ENCODE measurements at places on chromosomes 5 and 9.

- no peak for DNase-seq
Observed at GRCh38 chr5:144195448-144195847, 24.8 kb downstream of the KCTD16 start.

DNA sequence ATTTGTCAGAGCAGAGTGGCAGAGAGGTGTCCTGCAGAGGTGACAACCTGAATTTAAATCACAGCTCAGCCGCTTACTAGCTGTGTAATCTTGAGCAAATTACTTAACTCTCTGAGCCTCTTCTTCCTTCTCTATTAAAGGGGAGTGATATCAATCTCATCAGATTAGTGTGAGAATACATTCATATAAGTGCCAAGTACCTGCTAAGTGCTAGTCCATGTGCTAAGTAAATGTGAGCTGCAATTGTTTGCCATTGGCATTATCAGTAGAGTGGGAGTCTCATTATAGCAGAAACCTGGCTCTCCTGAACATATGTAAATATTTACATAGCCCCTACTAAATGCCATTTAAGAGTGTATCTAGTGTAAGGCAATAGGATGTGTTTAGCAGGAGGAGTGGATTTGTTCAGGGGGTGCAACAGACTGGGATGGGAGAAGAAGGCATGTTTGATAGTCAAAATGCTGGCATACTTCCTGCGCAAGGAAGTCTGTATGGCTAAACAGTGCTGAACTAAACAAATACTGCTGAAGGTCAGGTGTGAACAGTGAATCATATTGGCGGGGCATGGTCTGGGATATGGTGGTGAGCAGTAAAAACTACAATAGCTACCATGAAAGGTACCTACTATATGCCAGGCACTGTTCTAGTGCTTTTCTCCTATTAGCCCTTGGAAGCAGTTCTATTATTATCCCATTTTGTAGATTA, 74.5 kb downstream of the F2RL2 start:
- no peak for DNase-seq

GRCh38 chr5:87210076-87210475, 57.6 kb upstream of the RASA1 start:
- DNase-seq = no peak

GRCh38 chr9:136711751-136712689, at the start of gene DIPK1B:
DIPK1B (plus strand) TSS chr9:136712572; CDS start chr9:136712666, 94 bp downstream.
- peak; percentile 61 for DNase-seq

GRCh38 chr9:114048533-114049415, 29.3 kb downstream of the AMBP start:
- DNase-seq = no peak

- DNase-seq = no peak
Observed at GRCh38 chr5:168211936-168212335, 79.5 kb upstream of the WWC1 start.

- DNase-seq = no peak
Observed at GRCh38 chr9:91886414-91887076, 63.5 kb downstream of the ROR2 start.

DNA sequence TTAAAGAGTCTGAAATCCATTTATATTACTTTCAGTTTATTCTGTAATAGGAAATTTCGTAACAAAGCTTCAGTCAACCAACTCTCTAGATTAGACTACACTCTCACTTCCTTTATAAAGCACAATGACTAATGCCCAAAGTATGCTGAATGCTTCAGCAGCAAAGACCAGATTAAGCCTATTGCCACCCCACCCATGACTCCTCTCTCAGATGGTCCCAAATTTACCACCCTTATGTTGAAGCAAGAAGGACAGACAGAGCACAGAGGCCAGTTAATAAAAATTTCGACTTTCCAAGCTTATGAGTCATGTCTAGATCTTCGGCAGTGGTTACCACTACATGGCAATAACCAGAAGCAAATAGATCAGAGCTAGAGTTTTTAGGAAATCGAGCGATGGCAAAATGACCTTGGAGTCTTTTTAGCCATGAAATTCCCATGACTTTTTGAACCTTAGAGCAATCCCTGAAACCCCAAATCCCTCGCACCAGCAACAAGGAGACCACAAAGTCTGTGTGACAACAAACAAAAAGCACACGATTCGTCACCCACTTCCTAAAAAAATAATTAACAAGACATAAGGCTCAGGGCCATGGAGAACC, 287.8 kb upstream of the RASA1 start:
- no peak for DNase-seq

DNA sequence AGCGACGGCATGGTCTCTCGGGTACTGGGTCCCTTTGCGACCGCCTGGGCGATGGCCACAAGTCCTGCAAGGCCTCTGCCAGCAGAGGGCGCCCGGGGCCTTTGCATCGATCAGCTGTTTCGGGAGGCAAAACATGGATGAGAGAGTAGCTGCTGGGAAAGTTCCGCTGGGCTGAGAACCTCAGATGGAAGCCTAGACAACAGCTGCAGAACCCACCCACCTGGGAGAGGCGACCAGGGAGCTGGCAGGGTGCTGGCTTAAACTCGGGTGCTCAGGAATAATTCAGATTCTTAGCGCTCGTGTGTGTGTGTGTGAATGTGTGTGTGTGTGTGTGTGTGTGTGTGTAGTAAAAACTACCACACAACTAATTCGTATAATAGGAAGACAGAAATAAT, 50.0 kb downstream of the TRIM32 start:
- DNase-seq = peak; percentile 61

- DNase-seq = peak; percentile 85
Observed at GRCh38 chr5:132387640-132388117, 18.2 kb downstream of the SLC22A5 start.

GRCh38 chr9:36443581-36443980, 43.5 kb upstream of the RNF38 start:
- DNase-seq = no peak

DNA sequence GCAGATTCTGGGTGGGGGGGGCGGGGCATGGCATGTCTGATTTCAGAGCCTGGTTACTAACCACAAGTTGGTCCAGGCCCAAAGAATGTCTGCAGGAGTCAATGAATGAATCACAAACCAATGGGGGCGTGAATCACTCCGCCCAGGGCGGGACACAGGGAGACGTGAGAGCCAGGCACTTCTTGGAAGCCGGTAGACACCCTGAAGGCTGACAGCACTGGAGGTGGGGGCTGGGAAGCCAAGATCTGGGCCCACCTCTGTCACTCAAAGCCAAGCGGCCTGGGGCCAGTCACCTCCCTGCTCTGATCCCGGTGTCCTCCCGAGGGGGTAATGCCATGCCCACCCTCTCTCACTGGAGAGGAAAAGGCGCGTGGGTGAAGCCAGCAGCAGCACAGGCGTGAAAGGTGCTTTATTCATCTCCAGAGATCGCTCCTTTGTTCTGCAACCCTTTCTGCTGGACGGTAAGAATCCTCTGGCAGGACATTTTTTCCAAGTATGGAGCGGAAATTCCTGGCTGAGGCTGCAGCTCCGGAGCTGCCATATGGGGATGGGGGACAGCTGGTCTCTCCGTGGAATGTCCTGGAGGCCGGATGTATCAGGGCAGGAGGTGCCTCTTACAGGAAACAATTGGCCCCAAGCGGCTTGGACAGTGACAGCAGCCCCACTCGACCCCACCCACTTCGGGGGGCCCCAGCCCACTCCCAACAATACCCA, 85.0 kb downstream of the STK10 start:
- DNase-seq = peak; percentile 80

DNA sequence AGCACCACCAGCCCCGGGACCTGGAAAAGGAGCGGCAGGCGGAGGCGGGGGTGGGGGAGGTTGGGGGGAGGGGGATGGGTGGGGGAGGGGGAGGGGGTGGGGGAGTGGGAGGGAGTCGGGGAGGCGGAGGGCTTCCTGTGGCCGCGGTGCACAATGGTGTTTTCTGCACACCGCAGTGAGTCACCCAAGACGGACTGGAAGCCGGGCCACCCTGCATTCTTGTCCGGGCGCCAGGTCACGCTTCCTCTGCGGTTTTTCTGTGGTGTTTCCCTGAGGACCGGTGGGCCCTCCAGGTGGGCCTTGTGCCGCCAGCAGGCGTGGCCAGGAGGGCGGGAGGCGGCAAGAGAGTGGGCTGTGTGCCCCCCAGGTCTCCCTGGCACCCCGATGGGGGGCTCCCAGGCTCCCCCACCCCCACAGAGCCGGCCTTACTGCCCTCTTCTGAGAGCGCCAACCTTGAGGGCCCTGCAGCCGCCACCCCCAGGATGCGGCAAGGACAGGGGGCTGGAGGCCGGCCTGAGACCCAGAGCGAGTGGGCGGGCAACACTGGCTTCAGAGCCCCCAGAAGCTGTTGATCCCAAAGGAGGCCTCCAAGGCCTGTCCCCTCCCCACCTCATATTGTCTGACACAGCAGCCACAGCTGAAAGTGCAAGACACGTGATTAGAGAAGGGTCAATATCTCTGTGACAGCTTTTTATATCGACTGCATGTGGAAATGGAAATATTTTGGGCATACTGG, 11.1 kb downstream of the EXD3 start:
- DNase-seq = peak; percentile 59

GRCh38 chr9:13140843-13141592, 138.5 kb downstream of the MPDZ start:
- no peak for DNase-seq

DNA sequence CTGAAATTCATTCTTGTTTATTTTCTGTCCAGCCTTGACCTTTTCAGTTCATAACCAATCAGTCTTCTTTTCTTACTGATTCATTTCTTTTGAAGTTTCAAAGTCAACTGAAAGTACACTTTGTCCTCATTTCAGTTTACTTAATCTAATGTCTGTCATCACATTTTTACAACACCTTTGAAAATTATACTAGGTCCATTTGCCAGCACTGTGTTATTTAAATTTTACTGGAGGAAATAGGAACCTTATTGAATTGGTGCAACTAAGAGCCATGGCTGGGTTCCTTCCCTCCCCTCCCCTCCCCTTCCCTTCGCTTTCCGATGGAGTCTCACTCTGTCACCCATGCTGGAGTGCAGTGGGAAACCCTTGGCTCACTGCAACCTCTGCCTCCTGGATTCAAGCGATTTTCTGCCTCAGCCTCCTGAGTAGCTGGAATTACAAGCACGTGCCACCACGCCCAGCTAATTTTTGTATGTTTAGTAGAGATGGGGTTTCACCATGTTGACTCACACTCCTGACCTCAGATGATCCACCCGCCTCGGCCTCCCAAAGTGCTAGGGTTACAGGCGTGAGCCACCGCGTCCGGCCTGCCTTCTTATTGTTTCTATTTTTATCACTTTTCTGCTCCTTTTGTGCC, 6.3 kb downstream of the RMI1 start:
- DNase-seq = no peak

GRCh38 chr5:138694146-138694545, 59.1 kb upstream of the CTNNA1 start:
- no peak for DNase-seq

GRCh38 chr5:97090944-97091343, 51.5 kb downstream of the LIX1 start:
- DNase-seq = no peak

GRCh38 chr9:100108559-100108958, 9.5 kb downstream of the INVS start:
- DNase-seq = no peak

DNA sequence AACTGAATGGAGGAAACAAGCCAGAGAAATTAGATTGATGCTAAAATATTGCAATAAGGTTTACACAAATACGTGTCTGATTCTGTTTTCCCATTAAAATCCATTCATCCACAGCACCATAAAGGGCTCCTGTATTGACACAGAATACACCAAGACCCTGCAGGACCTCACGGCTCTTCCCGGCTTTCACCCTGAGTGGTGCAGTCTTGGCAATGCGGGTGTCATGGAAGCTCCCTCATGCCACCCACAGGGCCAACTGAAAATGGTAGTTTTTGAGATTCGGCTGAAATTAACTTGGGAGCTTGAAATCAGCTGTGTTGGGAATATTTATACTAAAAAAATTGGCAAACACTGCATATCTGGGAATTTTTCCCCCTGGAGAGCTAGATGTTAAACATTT, 17.3 kb upstream of the EXOC3 start:
- no peak for DNase-seq

DNA sequence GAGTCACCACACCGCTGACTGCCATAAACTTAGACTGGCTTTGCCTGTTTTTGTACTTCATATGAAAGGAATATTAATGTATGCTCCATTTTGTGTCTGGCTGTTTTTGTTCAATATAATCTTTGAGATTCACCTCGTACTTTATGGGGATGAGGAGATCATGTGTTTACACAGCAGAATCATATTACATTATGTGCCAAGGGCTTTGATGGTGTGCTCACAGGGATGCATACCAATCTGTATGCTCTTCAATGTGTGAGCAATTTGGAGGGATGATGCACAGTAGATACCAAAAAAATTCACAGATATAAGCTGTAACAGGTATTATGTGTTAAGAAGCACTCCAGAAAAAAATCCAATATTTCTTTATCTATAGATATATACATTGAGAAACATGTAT, 113.7 kb downstream of the GABRB2 start:
- no peak for DNase-seq

GRCh38 chr5:139745800-139746690, 49.6 kb upstream of the PSD2 start:
- peak; percentile 82 for DNase-seq

DNA sequence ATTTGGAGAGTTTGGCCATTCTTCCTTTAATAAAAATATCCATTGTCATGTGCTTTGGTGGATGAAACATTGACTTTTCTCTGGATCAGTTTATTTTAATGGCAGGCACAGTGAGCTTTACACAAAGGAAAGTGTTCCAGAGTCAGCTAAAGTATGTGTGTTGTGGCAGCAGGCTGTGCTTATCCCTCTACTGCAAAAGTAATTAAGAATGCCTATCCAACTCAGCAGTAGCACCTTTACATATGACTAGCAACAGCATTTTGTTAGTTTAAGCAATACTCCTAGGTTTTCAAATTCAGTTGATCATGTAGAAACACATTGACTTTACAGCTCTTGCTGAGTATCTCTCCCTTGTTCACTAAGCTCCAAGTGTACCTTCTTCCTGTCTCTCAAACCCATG, 730.5 kb upstream of the RGMB start:
- no peak for DNase-seq

DNA sequence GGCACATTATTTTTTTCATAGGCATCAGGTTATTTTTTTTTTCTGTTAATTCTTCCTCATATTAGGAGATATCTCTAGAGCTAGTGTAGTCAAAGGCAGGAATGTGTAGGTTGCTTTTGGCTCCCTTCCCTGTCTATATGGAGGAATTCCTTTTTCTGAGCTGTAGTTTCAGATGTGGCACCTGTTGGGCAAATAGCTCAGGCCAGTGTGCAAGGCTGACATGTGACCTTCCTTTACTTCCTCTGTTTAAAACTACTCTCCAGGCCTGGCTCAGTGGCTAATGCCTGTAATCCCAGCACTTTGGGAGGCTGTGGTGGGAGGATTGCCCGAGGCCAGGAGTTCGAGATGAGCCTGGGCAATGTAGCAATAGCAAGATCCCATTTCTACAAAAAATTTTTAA, 40.5 kb upstream of the KIAA1958 start:
- DNase-seq = no peak

DNA sequence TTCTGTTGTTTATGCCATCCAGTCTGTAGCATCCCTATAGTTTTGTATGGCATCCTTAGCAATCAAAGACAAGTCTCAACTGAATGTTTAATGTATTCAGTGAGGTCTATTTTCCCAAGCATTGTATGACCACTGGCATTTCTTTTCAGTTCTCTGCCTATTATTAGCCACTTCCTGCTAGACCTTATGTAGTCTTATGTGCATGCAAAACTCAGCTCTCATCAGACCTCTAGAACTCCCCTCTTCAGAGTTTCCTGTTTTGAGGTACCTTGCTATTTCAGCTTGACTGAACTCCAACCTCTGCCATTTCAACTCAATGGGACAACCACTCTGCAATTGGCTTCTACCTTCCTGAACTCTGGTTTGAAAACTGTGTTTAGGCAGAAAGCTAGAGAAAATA, 113.2 kb downstream of the SLC25A46 start:
- no peak for DNase-seq

- no peak for DNase-seq
Observed at GRCh38 chr5:13187186-13187585, 757.3 kb downstream of the DNAH5 start.

Data from left hindlimb (tissue), 1 donor.